ENCODE measurements at places on chromosomes 4 and X.

GRCh38 chrX:68947882-68948605 lies 119.2 kb downstream of the EFNB1 start:
- no peak for DNase-seq

GRCh38 chr4:10006601-10007435 lies 14.5 kb downstream of the SLC2A9 start:
- no peak for DNase-seq

DNA sequence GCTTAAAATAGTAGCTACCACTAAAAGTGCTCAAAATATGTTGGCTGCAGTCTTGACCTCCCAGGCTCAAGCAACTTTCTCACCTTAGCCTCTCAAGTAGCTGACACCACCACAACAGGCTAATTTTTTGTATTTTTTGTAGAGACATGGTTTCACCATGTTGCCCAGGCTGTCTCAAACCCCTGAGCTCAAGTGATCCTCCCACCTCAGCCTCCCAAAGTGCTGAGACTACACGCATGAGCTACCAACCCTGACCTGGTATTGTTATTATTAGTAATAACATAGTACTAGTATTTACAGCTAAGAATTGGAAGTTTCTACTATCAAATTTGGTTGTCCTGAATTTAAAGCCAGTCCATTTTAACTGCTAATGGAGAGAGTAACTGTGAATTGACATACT lies 18.0 kb downstream of the STAP1 start:
- no peak for DNase-seq

GRCh38 chr4:59664771-59665170 lies 1535.4 kb upstream of the ADGRL3 start:
- no peak for DNase-seq

DNA sequence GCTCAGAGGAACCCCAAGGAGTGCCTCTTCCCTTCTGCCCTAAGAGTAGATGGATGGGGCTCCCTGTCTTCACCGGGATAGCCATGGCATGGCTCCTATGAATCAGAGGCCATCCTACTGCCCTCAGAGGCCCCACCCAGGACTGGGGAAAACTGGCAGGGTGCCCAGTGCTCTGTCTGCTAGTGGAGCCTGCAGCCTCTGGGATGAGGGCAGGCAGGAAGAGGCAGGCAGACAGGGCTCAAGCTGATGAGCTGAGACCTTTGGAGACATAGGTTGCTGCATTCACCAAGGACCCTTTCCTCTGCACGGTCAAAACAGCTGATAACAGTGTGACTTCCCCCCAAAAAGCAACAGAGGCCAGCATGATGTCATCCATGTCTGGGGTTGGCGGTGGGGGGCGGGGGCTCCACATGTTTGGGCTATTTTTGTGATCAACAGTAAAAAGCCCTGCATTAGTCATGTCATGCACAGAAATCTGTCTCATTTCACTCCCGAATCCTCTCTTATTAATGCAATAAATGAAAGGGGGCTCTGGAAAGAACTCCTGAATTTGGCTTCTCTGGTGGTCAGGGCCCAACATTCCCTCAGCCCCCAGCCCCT lies 207.6 kb upstream of the MAMLD1 start:
- no peak for DNase-seq

GRCh38 chr4:9146967-9147366 lies 23.2 kb upstream of the FAM90A26 start:
- DNase-seq: no peak

DNA sequence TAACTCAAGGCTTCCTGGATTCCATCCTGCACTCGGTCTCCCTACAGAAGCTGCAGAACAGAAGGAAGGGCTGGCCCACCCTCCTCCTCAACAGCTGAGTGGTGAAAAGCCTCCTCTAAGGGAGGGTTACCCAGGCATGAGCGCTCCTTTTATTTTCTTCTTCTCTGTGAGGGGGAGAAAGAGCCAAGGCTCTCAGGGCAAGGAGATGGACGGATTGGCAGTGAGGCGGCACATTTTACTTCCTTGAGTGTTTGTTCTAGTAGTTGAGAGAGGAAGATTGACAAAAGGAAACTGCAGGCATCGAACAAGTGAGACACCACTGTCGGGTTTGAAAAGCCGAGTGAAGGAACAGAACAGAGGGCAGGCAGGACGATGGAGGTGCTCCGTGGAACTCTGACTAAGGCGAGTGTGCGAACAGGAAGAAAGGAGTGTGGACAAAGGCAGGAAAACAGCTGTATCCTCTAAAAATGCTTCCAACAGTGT lies 38.4 kb upstream of the STS start:
- DNase-seq: no peak

- DNase-seq: no peak
Observed at GRCh38 chr4:76690011-76690905, 207.7 kb downstream of the SOWAHB start.

GRCh38 chr4:102217345-102217744 lies 127.9 kb downstream of the SLC39A8 start:
- DNase-seq: no peak

- no peak for DNase-seq
Observed at GRCh38 chr4:127149086-127149485, 483.7 kb upstream of the INTU start.

DNA sequence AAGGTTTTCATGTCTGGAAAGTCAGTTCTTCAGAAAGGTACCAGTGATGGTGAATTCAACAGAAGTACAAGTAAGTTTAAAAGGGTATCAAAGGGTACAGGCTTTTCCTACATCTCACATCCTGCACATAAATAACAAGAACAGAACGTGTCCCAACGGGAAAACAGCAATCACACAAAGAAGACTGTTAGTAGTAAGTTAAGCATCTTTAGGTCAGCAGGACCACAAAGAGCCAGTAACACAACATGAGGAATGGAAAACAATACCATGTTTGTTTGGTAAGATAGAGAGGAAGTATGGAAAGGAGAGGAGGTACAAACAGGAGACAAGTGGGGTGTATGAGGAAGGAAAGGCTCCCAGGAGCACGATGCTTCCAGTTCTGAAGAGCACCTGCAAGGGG lies 43.2 kb downstream of the SAT1 start:
- DNase-seq: no peak

DNA sequence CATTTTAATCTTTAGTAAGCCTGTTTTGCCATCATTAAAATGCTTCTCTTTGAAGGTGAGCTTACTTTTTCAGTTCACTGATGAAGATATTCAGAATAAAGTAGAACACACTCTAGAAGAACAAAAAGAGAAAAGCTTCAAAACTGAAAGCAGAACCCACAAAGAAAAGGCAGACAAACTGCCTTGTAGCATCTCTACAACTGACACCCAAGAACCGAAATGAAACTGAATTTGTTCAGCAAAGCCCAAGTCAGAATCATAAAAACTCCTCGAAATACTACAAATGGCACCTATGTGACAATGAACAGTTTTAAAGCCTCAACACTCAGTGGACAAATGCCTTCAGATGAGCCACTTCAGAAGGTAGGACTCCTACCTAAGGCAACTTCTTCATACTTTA lies 83.6 kb downstream of the MAML3 start:
- DNase-seq: no peak

DNA sequence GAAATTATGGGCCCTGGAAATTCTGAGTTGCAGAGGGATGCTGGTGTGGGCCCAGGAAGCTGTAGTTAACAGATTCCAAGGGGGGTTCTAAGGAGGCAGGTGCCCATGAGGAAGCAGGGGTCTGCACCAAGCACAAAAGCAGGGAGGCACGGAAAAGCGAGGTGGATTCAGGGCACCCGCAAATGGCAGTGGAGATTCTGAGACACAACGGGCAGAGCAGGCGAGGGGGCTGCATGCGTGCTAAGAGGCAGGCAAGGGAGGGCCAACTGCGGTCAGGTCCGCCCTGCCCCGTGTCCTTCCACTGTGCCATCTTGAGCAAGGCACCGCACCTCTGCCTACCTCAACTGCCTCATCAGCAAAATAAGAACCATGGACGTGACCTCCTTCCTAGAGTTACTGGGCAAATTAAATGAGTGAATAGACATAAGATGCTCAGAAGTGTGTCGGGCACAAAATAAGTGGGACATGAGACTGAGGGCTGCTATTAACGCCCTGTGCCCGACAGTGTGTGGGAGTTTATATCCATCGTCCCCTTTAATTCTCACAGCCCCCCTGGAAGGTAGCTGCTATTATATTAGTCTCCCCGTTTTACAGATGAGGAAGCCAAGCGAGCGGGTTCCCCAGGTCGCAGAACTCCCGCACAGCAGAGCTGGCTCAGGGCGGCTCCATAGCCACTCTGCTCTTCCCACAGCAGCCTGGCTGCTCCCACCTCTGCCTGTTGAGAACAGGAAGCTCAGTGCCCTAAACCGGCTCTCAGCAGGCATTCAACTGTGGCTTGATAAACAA lies 67.6 kb downstream of the PPP2R2C start:
- no peak for DNase-seq

GRCh38 chr4:29243054-29243453 lies 1477.1 kb upstream of the PCDH7 start:
- no peak for DNase-seq

DNA sequence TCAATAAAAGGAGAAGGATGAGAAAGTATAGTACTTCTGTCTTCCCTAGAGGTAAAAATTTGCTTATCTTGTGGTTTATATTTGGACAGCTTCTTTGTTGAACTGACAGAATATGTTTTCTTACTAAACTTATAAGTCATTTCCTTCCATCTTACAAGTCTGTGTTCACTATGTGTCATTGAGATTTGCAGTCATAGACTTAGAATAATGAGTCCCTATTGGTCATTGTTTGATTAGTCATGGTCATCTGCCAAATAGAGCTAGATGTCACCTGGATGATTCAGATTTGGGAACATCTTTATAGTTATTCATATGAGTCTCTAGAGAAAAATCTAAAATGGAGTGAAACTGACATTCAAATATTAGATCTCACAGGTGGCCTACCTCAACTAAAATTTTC lies 51.5 kb downstream of the SPATA18 start:
- DNase-seq: no peak

GRCh38 chr4:175639346-175639745 lies 172.7 kb downstream of the GPM6A start:
- no peak for DNase-seq

- no peak for DNase-seq
Observed at GRCh38 chrX:122445466-122445865, 738.6 kb upstream of the GRIA3 start.

- DNase-seq: no peak
Observed at GRCh38 chr4:3293401-3294391, 875 bp downstream of the RGS12 start.

GRCh38 chr4:2944091-2944482 lies 19.1 kb downstream of the NOP14 start:
- DNase-seq: no peak

DNA sequence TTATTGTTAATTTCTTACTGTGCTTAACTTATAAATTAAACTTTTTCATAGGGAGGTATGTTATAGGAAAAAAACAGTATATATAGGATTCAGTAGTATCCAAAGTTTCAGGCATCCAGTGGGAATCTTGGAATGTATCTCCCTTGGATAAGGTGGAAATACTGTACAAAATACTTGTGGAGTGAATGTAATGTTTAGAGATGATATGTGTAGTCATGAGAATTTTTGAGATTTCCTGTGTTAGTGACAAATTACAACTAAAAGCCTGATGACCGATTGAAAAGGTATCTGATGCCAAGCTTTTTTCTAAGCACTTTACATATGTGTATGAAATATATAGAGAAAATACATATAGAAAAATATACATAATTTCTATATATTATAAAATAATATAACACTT lies 69.2 kb downstream of the STK32B start:
- no peak for DNase-seq

GRCh38 chr4:100588076-100588475 lies 70.3 kb upstream of the EMCN start:
- no peak for DNase-seq

DNA sequence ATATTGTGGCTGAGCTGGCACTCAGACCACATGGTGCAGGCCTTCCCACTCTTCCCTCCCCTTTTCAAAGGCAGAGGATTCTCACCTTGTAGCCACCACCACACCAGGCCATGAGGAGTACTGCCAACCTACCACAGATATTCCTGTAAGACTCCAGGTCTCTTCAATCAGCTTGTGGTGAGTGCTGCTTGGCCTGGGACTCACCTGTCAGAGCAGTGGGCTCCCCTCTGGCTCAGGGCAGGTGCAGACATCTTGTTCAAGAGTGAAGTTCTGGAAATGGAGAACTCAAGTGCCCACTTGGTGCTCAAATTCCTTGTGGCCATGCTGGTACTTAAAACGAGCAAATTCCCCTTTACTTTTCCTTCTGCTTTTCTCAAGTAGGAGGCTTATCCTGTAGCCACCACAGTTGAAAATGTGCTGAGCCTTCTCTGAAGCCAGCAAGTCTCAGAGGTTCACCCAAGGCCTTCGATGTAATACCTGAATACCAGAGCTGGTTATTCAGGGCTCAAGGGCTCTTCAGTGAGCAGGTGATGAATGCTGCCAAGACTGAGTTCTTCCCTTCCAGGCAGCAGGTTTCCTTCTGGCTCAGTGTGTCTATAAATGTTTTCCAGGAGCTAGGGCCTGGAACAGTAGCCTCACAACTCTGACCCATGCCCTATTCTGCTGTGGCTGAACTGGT lies 212.9 kb downstream of the TEX13C start:
- no peak for DNase-seq

DNA sequence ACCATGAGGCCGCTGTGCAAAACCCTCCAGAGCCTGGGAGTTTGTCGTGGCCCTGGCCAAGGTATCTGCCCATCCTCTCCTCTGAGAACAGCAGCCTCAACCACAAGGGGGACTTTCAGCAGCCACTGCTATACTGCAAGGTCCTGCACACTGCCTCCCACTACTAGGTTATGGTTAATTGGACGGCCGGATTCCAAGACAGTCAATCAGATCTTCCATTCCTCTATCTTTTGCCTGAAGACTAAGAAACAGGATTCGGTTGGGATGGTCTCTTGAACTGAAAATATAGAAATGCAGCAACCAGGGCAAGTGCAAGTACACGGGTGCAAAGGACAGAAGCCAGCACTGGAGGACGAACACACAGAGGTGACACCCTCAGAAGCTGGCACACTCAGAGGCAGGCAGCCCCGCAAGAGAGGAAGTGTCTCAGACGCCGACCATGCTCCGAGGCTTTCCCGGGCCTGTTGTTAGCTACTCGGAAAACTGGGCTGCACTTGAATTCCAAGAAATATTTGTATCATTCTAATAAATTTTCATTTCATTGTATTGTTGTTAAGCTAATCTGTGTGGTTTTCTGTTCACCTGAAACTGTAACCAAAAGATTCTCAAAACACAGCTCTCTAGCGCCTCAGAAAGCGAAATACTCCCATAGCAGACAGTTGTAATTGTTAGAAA lies 63.3 kb downstream of the AFAP1 start:
- peak; percentile 43 for DNase-seq

Data from stimulated activated CD4-positive, alpha-beta T cell treated with anti-CD3 and anti-CD28 coated beads, Interleukin-4, amount 100 ng/mL, for 24 hours (primary cell).